ENCODE measurements at places on chromosomes 13 and 19.

DNA sequence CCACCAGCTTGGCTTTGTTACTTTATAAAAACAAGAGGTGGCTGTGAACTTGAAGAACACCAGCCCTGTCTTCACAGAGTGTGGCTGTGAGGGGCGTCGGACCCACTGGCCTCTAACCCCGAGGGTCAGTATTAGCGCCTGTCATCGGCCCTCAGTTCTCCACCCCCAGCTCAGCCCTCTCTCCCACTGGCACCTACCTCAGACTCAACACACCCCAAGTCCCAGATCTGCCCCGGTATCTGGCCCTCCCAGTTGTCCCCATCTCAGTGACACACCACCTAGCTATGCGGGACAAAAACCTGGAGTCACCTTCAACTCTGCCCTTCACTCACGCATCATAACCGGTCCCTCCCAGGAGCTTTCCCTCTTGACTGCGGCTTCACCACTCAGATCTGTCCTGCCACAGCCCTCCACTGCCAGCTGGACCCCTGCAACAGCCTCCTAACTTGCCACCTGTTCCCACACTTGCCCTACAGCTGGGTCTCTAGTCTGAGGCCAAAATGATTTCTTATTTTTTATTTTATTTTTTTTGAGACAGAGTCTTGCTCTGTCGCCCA is 45.4 kb downstream of the PEPD start:
- DNase-seq, result no peak

DNA sequence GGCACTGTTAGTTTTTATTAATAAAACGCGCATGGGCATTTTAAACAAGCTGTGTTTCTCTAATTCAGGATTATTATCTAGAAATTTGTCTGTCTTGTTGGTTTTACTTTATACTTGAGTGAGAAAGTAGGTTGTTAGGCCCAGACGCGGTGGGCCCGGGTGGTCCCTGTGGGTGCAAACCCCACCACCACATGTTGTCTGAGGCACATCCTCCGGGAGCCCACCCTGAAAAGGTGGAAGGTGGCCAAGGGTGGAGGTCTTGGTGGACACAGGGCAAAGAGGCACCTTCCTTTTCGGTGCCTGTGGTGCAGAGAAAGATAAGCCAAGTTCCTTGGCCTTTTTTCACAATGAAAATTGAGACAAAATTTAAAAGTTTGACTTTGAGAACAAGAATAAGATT is 16.6 kb downstream of the ATP4B start:
- no peak for DNase-seq

DNA sequence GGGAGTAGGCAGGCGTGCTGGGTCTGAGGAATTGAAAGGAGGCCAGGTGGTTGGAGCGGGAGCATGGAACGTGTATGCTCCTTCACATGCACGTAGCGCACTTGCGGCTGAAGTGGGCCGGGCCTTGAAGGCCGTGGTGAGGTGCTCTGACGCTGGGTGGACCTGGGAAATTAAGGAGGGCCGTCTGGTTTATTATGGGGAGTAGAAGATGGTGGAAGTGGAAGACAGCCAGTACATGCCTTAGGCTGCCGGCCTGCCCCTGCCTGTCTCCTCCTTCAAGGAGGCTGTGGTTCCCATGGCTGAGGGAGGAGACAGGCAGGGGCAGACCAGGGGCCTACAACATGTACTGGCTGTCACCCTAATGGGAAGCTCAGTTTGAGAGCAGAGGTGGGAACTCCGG is 23.9 kb downstream of the GATAD2A start:
- no peak for DNase-seq

DNA sequence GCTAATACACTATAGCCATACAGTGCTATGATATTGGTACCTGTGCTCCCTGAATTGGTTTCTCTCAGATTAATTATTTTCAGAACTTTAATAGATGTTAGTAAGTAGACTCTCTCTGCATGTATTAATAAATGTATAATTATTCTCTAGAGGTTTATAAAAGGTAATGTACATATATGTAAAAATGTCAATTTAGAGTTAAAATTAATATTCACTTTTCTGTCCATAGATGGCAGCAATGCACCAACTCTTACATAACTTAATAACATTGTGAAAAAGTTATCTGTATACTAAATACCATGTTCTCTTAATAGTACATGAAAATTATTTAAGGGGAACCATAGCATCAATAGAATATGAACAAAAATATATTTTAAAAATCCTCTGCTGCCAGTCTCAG is 515.0 kb upstream of the KLHL1 start:
- no peak for DNase-seq

- DNase-seq, result no peak
Observed at GRCh38 chr13:43009506-43009905, 13.9 kb upstream of the DNAJC15 start.

GRCh38 chr19:50557009-50557613 is 11.1 kb downstream of the LRRC4B start:
- DNase-seq, result no peak

GRCh38 chr13:102678339-102679107 is 16.3 kb downstream of the METTL21C start:
- DNase-seq, result no peak

GRCh38 chr19:46591254-46591653 is 9.9 kb upstream of the CALM3 start:
- DNase-seq, result no peak

DNA sequence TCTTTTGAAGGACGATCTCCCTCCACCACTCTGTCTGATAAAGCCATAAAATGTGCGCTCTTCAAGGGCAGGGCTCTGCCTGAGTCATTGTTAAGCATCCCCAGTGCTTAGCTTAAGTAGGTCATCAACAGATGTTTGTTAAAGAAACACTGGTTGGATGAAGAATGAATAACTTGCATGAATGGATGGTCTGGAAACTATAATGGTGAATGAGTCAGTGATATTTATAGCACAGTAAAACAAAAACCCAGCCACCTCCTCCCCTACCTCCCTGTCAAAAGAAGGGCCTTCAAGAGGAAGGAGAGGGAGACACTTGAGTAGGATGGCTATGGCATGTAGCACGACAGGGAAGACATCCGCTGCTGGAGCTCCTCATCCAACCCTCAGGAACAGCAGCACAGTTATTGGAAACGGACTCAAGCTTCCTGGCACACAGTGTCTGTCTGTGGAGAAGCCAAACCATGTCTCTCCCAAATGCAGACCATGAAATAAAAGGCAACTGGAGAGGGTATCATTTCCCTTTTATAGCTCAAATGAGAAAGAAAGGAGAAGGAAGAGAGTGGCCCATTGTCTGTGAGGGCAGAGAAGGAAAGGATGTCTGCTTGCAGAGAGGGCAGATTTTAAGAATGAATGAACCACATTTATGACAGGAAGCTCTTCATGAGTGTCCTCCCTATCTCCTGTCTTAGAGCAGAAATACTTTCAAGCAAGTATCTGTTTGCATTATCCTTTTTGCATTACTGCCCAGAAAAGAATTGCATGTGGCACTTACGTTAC is 183.5 kb upstream of the UBL3 start:
- DNase-seq, result no peak

GRCh38 chr13:87906411-87906810 is 235.2 kb downstream of the SLITRK5 start:
- DNase-seq, result no peak

DNA sequence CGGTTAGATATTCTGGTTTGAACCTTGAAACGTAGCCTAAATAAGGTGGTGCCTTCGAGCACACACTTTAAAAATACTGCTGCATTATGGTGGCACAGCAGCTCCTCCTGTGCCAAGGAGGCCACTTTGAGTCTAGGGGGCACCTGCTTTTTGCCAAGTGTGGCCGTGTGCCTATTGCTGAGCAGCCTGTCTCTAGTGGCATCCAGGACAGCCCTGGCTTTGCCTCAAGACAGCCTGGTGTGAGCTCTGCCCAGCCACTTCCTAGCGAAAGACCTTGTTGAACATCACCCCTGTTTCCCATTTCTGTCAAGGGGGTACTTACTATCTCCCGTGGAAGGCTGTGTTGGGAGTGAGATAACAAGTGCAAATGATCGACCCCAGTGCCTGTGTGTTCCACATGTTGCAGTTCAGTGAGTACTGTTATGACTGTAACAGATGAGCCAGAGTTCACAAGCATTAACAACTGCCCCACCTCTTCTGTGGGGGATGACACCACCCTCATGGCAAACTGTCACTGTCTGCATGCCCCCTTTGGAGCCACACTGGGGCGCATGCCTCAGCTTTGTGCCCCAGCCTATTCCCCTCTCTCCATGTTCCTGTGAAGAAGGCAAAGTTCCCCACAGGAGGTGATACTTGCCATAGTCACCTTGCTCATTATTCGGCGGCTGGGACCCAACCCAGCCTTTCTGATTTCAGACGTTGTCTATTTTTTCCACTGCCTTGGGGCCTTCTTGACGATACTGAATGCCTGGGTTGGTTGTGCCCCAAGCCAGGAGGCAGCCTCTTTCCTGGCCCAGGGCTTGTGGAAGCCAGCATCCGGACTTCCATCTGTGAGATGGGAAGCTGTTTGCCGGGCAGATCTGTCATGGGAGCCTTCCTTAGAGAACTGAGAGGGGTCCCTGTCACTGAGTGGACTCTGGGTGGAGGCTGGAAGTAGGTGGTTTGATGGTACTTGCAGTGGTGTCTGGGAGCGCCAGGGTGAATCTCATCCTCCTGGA is 5.4 kb downstream of the GATAD2A start:
- no peak for DNase-seq

DNA sequence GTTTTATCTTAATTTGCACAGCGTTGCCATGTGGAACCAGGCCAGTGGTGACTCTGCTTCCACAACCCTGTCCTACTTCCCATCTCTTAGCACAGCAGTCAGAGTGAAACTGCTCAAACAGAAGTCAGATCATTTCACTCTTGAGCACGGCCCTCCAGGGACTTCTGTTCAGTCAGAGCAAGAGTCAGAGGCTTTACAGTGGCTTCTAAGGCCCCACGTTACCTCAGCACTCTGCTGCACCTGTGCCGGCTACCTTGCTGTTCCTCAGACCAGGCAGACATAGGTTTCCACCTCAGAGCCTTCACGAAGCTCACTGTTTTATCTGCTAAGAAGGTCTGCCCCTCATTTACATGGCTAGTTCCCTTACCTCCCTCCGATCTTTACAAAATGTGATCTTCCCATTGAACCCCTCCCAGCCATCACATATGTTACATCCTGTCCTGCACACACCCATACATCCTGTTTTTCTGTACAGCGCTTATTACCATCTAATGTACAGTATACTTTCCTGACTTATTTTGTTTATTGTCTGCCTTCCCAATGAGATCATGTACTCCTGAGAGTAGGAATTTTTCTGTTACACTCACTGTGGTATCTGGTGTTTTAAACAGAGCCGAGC is 41.6 kb downstream of the TM9SF2 start:
- DNase-seq, result no peak

DNA sequence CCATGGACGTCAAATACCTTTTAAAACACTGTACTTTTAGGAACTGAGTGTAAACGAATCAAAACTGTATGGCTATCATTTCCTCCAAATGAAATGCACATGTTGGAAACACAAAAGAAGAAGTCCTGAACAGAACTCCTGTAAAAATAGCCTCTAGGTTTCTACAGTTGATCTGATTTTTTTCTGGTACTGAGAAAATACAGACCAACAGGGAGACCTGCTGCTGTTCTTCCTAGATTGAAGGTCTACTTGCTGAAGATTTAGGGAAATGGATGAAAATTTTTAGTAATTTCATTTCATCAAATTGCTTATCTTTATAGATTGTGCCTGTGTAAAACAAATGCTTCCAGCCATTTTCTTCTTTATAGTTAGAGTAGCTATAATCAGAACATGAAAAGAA is 520.4 kb downstream of the SLITRK6 start:
- no peak for DNase-seq

DNA sequence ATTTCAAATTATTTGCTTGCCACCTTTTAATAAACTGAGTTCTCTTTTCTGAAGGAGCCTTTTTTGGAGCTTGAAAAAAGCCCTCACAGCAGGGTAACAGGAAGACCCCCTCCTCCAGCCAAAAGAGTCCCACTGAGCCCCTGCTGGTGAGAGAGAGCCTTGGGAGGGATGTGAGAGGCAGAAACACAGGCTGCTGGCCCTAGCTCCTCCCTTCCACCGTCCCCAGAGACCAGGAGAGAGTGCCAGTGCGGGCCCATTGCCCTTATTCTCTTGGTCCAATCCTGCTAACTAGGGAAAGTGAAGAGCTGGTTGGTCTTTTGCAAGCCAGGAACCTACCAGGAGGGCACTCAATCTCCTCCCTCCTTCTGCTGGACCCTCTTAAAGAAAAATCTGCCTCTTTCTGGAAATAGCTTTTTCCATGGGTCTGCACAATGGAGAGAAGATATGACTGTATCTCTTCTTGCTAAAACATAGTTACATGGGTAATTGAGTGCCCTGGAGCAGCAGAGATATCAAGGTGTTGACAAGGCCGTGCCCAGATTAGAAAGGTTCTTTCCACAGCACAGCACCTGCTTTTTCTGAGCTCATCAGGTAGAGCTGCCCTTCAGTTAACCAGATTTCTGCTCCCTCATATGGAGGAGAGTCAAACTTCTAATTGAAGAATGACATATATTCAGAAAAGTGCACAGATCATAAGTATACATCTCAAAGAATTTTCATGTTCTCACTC is 113.9 kb downstream of the LRCH1 start:
- DNase-seq, result no peak

GRCh38 chr19:3810708-3811355 is 24.7 kb upstream of the MATK start:
- DNase-seq, result no peak

All from stimulated activated CD8-positive, alpha-beta memory T cell treated with anti-CD3 and anti-CD28 coated beads, Interleukin-15, amount 100 ng/mL, for 24 hours (primary cell).